ENCODE measurements at places on chromosomes 7 and 10.

- DNase-seq, result no peak
These were observed 900.6 kb upstream of the LRRTM3 start for GRCh38 chr10:66025186-66025585.

GRCh38 chr7:27911920-27912319, 172.0 kb downstream of the TAX1BP1 start:
- DNase-seq, result no peak

DNA sequence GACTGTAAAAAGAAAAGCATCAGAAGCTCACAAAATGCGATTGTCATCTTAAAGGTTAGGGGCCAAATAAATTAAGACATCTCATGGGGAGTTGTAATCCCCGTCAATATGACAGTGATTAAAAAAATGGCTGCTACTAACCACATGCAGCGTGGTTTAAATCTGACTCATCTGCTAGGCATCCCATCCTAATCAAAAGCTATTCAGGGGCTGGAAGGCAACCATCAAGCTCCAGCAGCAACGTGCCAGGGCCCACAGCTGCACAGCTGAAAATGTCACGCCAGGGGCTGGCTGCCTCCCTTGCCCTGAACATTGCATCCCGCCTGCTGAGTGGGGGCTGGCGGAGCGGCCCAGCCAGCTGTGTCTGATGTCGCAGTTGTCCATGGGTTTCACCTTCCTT, 66.3 kb upstream of the FRMD4A start:
- DNase-seq, result no peak

DNA sequence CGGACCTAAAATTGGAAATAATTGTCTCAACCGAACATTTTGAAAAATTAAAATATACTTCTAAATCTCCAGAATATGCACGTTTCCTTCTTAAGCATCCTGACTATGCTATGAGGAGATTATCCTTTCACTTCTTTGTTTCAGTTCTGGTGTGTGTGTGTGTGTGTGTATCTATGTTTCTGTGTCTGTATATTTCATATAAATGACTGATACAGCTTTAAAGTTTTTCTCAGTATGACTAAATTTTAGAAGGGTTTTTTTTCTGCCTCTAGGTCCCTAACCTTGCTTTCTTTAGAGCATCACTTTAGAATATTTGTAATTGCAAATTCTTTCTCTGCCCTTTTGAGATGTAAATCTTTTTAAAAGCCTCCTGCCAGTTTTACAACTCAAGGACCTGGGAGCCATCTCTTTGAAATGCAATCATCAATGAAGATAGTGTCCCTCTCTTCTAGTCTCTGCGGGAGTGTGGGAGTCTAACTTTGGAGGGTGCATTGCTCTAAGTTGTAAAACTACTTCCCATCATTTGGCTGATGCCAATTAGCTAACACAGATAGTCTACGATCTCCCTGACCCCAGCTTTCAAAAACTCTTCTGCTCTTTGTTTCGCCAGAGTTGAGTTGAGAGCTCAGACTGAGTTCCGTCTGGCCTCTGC, 782.0 kb upstream of the ZWINT start:
- no peak for DNase-seq

- DNase-seq, result no peak
These were observed 264.7 kb downstream of the ELFN1 start for GRCh38 chr7:1934756-1935155.

DNA sequence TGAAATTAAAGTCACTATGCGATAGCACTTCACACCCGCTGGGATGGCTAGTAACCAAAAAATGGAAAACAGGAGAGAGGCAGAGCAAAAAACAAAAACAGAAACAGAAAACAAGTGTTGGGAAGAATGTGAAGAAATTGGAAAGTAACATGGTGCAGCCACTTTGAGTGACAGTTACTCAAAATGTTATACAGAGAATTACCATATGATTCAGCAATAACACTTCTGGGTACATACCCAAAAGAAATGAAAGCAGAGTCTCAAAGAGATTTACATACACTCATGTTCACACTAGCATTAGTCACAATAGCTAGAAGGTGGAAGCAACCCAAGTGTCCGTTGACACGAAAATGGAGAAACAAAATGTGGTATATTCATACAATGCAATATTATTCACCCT, 88.6 kb upstream of the KCNIP2 start:
- no peak for DNase-seq

GRCh38 chr10:90675621-90676020, 182.2 kb downstream of the HTR7 start:
- DNase-seq, result no peak

GRCh38 chr10:108469940-108470339, 1305.4 kb upstream of the SORCS1 start:
- DNase-seq, result no peak

- DNase-seq, result no peak
These were observed 119.1 kb downstream of the PFKFB3 start for GRCh38 chr10:6321880-6322279.

- DNase-seq, result no peak
These were observed 6.6 kb downstream of the CUBN start for GRCh38 chr10:17122726-17123661.

DNA sequence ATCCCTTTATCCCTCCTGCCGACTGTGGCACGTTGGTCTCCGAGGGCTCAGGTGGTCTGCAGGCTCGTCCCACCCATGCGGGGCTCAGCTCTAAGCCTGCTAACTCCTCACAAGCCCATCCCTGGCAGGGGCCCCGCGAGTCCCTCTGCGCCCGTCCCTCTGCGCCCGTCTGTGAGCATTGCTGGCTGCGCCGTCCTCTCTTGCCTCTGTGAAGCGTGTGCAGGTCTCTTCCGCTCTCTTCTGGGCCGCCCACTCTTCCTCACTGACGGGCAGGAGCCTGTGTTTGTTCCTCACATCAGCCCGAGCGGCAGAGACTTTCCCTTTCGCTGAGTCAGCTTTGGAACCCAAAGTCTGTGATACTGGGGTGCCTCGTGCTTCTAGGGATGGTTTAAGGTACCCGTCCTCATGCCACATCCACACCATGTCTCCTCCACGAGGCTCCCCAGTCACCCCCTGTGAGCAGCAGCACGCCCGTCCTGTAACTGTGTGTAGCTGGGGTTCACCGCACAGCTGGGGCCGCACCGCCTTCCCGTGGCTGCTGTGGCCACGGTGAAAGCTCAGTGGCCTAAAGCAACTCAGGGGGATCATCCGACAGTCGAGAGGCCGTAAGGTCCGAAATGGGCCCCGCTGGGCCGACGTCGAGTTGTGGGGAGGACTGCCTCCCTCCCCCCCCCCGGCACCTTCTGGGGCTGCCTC, 35.5 kb downstream of the ADGRA1 start:
- DNase-seq, result no peak

DNA sequence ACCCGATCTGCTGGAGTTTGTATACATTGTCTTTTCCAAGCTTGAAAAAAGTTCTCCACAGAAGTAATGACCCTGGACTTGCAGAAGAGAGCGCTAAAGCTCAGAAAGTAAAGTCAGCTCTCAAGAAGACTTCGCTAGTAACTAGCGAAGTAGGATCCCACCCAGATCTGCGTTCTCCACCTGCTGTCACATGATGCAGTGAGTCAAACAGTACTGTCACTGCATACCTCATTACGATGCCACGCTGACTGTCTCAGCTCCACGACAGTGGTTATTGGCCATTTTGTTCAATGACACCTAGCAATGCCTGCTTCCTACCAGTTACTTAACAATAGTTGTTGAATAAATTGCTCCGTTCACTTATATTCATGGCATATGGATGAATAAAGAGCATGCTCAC, 29.7 kb upstream of the SEC61G start:
- DNase-seq, result no peak

DNA sequence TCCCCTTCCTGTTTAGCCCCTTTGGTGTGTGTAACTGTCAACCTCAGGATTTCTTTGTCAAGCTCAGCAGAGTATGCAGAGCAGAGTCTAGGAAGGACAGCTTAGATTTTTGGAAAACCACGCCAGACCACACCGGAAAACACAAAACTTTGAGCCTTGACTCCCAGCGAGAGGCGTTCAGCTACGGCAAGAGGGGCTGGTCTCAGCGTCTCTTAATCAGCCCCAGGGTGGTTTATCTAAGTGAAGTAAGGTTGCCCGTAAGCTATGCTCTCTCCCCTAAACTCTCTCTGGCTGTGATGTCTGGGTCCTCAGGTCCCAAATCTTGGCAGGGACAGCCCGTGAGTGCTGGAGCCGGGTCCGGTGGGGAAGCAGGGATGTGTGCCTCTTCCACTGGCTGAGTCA, 230.9 kb downstream of the KLF6 start:
- no peak for DNase-seq

DNA sequence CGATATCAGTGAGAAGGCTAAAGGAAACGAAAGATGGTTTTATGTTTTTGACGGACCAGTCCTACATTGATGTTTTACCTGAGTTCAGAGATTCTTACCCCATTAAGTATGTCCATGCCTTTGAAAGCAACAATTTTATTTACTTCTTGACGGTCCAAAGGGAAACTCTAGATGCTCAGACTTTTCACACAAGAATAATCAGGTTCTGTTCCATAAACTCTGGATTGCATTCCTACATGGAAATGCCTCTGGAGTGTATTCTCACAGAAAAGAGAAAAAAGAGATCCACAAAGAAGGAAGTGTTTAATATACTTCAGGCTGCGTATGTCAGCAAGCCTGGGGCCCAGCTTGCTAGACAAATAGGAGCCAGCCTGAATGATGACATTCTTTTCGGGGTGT, 27.7 kb downstream of the MET start:
- DNase-seq, result no peak

Data from stimulated activated CD4-positive, alpha-beta T cell treated with anti-CD3 and anti-CD28 coated beads, Interleukin-1b, Interleukin-23, amount 100 ng/mL, for 1 hour (primary cell).